ENCODE measurements at places on chromosomes 5 and 9.
A peak's percentile ranks its signal among the peaks of the same experiment; 100 is the strongest.

DNA sequence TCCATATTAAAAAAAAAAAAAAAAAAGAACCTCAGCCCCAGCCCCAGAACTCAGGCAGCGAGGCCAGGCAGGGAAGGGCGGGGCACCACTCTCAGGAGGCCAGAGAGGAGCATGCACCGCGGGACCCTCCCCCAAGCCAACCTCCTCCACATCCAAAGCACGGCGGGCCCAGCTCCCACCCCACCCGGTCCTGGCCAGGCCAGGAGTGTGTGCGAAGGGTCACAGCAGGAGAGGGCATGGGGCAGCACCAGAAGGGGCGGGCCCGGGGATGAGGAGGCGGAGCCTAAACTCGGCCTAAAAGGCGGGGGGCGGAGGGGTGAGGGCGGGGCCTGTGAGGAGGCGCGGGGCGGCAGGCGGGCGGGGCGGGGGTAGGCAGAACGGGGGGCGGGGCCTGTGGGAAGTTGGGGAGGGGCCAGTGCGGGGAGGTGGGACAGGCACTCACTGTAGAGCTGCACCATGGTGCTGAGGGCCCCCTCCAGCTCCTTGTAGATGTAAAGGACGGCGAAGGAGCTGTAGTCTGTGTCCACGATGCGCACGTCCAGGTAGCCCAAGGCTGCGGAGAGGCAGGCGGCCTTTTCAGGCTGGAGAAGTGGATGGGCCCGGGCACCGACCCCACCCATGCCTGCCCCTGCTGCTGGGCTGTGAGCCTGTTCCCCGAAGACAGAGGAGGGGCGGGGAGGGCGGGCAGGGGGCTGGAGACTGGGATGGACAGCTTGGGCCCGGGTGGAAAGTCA is 1.2 kb downstream of the LCN15 start:
- DNase-seq, result peak; percentile 36

DNA sequence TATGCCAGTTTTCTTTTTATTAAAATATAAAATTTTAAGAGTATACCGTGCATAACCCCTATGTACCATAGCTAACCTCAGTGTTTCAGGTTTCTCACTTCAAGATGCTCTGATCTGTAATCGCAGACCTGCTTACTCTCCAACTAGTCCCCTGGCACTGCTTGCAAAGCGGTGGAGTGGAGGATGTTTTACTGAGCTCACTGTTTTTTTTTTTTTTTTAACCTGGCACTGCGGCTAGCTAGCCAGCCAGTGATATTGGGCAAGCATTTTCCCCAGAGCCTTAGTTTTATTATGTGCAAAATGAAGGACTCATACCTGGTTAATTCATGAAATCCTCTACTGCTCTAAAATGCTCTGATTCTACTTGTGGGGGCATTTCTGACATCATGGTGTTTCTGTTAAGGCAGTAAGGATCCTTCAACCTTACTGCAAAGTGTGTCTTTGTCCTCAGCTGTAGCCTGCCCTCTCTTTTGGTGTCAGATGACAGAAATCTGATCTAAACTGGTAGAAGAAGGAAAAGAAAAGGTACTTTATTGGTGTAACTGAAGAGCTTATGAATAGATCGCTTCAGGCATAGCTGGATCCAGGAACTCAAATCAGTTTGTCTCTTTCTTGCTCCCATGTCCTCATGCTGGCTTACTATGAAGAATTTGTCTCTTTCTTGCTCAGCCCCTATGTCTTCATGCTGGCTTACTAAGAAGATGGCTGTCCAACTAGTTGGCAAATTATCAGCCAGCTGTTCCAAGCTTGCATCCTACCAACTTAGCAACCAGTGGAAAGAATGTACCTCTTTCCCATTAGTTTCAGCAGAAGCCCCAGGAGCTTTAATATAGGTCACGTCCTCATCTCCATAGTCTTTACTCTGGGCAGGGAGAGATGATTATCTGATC is 59.8 kb downstream of the DOCK2 start:
- DNase-seq, result no peak

- DNase-seq, result no peak
Observed at GRCh38 chr5:143195491-143195890, 208.0 kb downstream of the NR3C1 start.

GRCh38 chr9:126439402-126439765 is 112.8 kb downstream of the MVB12B start:
- DNase-seq, result no peak

DNA sequence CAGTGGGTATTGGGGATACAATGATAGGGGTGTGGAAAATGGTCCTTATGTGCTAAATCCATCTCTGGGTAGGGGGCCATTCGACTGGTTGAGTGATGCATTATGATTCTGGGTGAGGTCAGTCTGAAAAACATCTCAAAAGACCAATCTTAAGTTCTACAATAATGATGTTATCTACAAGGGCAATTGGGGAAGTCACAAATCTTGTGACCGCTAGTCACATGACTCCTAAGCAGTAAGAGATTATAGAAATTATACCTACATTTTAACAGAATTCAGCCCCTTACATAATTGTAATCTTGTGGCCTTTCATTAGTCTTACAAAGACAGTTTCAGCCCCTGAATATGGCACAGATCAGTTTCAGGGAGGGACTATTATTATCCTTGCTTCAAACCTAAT is 224.7 kb downstream of the PIK3R1 start:
- no peak for DNase-seq

Measured in stimulated activated CD4-positive, alpha-beta T cell treated with anti-CD3 and anti-CD28 coated beads, TNF-alpha, amount 100 ng/mL, for 1 hour (primary cell).